Right renal pelvis (tissue), 4 donors: ENCODE measurements at places on chromosomes 6 and 20.

GRCh38 chr6:118774581-118774980, 119.4 kb upstream of the ASF1A start:
- DNase-seq = no peak

DNA sequence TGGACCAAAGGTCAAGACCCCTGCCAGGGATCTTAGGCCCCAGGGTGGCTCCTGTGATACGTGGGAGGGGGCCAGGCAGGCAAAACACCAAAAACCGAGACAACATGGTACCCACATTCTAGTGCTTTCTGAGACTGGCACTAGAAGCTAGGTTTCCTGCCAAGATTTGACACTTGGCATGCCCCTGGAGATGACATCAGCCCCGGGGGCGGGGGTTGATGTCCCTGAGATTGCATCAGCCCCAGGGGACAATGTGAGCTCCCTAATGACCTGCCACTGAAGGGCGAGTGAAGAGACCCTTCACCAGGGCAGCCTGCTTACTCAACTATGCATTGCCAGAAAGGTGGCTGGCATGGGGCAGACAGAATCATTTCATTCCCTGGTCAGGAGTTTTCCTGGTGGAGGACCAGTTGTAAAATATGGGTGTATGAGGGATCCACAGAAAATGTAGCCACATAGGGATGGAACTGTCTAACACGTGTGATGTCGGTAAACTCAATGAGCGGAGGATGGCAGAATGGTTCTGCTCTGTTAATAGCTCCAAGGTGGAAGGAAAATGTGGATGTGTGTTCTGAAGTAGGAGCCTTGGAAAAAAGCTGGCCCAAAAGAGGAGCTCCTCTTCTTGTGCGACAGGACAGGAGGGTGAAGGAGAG, 219.7 kb downstream of the UNC5CL start:
- DNase-seq = no peak

DNA sequence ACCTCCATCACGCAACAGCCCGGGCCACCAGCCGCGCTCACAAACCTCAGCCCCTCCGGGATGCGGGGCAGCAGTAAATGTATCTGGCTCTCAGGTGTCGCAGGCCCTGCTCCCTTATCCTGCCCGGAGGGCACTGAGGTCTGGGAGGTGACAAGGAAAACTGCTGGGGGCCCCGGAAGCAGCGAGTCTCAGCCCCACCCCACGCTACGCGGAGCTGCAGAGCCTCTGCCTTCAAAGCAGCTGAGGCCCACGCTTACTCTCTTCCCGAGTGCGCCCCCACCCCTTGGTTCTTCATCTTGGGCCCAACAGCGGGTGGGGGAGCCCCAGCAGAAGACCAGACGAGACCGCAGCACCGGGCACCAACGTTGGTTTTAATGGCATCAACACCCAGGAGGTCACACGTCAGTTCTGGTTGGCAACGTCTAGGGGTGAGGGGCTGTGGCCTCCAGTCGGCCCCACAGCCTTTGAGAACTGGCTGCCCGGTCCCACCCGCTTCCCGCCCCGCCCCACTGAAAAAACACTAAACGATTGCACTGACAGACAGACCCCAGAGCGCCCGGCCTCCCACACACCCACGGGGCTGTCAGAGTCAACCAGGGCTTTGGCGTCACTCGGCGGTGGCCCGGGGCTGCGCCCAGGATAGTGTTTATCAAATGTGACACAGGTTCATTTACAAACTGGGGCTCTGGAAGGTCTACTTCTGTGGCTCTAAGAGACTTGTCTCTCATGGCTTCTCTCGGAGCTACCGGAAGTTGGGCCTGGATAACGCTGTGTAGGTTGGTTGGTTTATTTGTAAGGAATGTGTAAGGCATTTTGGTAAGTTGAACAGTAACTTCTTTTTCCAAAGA, 43.7 kb downstream of the DSTN start:
- DNase-seq = no peak

DNA sequence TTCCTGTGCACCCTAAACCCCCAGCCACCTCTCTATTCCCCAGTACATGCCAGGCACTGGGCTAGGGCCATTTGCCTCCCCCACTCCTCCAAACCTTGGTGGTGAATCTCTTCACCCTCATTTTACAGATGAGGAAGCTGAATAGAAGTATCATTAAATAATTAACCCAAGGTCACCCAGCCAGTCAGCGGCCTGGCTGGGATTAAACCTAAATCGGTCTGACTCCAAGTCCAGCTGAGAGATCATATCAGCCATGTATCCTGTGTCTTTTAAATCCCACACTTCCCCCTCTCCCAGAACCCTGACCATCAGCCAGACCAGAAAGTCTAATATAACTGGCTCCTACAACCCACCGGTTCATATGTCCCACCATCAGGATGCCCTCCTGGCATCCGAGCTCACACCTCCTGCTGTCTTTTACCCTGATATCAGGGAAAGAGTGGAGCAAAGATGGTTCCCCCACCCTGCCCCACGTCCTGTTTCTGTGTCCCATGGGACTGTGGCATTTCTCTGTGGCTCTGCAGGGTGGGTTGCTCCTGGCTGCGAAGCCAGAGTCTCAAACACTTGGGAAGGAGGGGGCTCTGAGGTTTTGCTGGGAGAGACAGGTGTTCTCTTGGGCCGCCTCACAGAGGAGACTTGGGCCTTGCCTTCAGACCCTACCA, 145.3 kb downstream of the VEGFA start:
- no peak for DNase-seq

- peak; percentile 5 for DNase-seq
Measured at GRCh38 chr20:3563548-3564177, 92.8 kb downstream of the ATRN start.
